Activated CD8-positive, alpha-beta memory T cell treated with anti-CD3 and anti-CD28 coated beads, Interleukin-2, amount 50 U/mL, for 4 hours (primary cell): ENCODE measurements at places on chromosomes 3 and 15.

GRCh38 chr3:164897342-164897741 lies 181.0 kb downstream of the SI start:
- DNase-seq: no peak

- no peak for DNase-seq
These were observed 402.1 kb downstream of the CADM2 start for GRCh38 chr3:85360742-85361387.

GRCh38 chr3:101851072-101851770 lies 1.9 kb downstream of the NFKBIZ start:
- no peak for DNase-seq

- no peak for DNase-seq
These were observed 3.1 kb downstream of the PLXNA1 start for GRCh38 chr3:126986001-126986400.

- DNase-seq: no peak
These were observed 31.1 kb downstream of the ADAMTS17 start for GRCh38 chr15:100310513-100311153.

GRCh38 chr3:3629911-3630310 lies 169.3 kb upstream of the LRRN1 start:
- no peak for DNase-seq

GRCh38 chr3:38524141-38524739 lies 28.1 kb downstream of the EXOG start:
- DNase-seq: no peak

DNA sequence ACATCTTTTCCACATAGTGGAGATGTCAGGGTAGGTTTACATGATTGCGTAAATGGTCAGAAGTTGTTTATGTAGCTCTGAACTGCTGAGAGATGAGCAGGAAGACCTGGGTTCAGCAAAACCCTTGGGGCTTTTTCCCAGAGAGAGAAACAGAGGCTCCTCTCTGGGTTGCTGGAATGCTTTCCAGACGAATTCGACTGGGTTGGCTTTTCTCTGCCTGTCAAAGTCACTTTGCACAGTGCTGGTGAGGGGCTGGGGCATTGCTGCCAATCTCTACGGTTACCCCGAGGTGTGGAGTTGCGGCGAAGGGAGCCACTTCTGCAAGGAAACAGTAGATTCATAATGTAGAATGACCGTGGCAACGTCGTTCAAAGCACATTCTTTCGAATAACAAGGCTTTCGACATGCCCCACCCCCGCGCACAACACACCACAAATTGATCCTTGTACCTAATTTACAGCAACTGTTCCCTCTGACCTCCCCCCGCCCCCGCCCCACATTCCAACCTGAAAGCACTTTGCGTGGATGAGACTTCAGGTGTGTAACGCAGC lies 950 bp upstream of the CNTN4 start:
- DNase-seq: no peak

DNA sequence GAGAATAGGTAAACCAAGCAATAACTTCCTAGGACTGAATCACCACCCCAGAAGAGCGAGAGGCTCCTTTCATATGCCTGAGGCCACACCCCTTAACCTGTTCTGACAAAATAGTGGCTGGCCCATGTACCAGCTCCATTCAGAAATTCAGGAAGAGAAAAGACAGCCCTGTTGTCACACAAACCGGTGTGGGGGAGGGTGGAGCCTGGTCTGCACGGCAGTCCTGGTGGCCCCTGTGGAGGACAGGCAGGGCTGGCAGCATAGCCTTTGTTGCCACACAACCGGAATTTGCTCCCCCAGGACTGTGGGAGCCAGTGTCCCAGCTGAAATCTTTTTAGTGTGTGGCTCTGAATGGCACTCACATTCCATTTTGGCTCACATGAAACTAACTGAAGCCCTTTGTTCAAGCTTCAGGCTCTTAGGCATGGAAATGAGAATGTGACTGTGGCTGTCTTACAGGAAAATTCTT lies 23.8 kb downstream of the RLBP1 start:
- DNase-seq: no peak

DNA sequence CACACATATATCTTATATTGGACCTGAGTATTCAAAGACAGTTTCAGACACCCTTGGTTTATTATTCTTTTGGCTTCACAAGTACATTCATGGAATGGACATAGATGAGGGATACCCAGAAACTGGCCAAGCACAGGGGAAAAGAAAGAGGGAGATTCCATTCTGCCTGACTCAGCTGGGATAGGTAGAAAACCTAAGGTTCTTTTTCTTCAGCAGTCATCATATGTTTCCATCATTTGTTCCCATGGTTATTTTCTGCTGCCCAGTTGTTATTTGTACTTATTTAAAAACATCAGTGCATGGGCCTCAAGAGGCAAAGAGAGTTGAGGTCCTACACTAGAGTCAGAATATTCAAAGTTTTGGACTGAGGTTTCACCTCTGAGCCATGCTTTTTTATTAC lies 91.8 kb downstream of the FILIP1L start:
- no peak for DNase-seq

DNA sequence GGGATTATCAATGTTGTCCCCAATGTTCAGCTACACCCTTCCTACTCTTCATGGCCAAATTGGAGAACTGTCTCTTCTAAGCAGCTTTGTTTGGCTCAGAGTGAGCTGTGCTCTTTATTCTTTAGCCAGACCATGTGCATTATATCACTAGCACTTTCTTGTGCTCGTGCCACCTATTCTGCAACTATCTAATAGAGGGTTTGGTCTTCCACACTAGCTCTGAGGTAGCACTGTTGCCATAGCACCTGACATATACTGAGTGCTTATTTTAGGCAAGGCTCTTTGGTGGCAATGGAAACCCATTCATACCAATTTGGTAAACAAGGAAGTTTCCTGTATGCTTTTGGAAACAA lies 394.3 kb upstream of the C2CD4B start:
- DNase-seq: no peak

DNA sequence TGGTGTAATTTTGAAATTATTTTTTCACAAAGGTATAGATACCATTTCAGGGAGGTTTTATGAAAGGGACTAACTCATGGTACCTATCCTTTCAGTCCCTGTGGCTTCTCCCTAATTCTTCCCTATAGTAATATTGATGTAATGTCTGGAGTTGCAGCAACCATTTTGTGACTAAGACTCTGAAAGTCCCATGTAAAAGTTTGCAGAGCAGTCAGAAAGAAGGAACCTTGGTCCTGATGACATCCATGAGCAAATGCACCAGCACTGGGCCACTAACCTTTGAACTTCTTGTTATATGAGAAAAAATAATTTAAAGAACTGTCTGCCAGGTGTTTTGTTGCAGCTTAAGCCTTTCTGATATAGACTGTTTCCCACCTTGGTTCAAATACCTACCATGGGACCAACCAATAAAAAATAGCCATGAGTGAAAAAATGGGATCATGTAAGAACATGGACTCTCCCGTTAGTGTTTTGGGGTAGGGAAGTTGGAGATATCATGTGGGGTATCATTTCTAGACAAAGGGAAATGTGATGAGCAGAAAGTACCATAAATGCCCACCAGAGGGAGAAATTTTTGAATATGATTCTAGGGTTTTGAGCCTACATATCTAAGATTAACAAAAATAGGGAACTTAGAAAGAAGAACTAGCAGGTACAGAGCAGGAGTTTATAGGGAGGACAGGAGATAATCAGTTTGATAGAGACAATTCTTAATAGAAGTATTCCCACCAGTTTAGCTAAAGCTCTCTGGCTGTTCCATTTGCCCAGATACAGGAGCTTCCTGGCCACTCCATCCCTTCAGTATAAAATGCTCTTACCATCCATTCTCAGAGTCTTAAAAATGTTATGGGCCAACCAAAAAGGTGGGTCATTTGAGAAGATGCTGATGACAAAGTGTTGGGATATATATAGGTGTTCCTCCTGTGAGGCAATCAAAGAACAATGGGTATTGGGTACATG lies 3.4 kb upstream of the CPOX start:
- no peak for DNase-seq

GRCh38 chr3:183298701-183299153 lies 45.7 kb downstream of the B3GNT5 start:
- DNase-seq: no peak

- DNase-seq: no peak
These were observed 56.7 kb upstream of the RNF7 start for GRCh38 chr3:141681390-141681780.

GRCh38 chr3:87121856-87122255 lies 105.3 kb upstream of the CHMP2B start:
- DNase-seq: no peak

DNA sequence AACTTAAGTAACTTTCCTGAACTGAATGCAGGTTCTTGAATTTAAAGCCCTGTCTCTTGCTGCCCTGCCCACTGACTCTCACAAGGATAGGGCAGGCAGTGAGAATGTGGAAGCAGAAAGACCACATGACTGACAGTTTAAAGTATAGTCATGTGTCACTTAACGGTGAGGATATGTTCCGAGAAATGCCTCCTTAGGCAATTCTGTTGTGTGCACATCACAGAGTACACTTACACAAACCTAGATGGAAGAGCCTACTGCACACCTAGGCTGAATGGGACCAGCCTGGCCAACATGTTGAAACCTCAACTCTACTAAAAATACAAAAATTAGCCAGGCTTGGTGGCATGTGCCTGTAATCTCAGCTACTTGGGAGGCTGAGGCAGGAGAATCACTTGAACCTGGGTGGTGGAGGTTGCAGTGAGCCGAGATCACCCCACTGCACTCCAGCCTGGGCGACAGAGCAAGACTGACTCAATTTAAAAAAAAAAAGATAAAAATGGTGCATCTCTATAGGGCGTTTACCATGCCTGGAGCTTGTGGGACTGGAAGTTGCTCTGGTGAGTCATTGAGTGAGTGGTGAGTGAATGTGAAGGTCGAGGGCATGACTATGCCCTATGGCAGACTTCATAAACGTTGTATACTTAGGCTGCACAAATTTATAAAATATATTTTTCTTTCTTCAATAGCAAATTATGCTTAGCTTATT lies 18.9 kb upstream of the COPG1 start:
- no peak for DNase-seq

DNA sequence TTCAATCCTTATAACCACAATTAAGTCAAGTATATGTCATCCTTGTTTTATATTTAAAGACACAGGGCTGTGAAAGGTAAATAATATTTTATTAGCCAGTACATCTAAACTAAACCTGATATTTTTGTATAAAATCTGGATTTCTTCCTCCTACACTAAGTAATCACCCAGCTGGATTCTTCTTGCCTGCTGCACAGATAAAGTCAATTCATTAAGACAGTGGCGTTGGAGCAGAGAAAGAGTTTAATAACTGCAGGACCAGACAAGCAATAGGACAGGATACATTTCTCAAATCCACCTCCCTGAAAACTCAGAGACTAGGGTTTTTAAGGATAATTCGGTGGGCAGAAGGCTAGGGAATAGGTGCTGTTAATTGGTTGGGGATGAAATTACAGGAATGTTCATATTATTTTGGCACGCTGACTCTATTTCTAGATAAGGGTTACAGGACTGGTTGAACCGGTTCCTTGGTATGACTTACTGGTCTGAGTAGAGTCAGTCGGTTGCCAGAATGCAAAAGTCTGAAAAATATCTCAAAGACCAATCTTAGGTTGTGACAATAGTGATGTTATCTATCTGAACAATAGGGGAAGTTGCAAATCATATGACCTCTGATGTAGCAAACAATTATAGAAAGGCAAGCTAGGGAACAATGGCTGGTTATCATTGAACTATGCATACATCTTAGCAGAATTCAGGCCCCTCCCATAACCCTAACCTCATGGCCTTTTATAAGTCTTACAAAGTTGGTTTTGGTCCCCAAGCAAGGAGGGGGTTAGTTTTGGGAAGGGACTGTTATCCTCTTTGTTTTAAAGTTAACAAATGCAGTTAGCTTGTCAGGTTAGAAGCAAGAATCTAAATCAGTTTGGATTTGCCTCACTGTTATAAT lies 244.8 kb downstream of the ALCAM start:
- DNase-seq: no peak

DNA sequence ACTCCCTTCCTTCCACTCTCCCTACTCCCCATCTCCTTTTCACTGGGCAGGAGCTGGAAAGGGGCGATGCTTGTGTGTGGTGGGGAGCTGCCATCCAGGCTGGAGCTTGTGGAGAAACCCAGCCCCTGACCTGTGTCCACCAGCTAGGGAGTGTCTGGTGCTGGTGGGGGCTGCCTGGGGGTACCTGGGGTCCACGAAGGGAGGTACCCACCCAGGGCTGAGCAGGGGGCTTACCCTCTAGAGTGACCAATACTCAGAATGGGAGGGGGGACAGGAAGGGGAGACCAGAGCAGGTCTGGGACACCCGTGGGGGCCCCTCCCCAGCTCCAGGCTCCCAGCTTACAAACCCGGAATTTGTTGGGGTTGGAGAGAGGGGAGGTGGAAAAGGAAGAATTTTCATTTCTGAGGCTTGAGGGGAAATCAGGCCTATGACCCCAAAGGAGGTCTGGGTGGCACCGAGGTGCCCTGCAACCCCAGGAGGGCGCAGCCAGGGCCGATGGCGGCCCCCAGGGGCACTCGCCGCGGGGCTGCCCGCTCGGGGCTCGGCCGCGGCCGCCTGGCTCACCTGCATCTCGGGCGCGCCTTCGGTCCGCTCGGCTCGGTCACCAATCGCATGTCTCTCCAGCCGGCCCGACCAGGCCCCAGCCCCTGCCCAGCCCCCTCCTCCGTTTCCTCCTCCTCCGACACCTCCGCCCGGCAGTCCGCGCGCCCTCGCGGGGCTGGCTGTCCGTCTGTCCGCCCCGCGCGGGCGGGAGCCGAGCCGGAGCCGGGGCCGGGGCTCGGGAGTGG lies 773 bp downstream of the LINGO1 start:
- DNase-seq: no peak

- DNase-seq: no peak
These were observed 79.0 kb upstream of the VGLL3 start for GRCh38 chr3:87069971-87070370.
